Stimulated activated CD4-positive, alpha-beta T cell treated with anti-CD3 and anti-CD28 coated beads, Interleukin-15, amount 100 ng/mL, for 1 hour (primary cell): ENCODE measurements at places on chromosomes 1 and 21.

GRCh38 chr1:174296309-174296708 lies 137.0 kb downstream of the RABGAP1L start:
- no peak for DNase-seq

GRCh38 chr1:180901076-180901990 lies 11.4 kb upstream of the KIAA1614 start:
- no peak for DNase-seq

- no peak for DNase-seq
Observed at GRCh38 chr1:201538612-201539551, at the start of gene NAV1. TSS of gene NAV1 (plus strand) at chr1:201539127. CDS start at chr1:201622885, 83,758 bp downstream.

DNA sequence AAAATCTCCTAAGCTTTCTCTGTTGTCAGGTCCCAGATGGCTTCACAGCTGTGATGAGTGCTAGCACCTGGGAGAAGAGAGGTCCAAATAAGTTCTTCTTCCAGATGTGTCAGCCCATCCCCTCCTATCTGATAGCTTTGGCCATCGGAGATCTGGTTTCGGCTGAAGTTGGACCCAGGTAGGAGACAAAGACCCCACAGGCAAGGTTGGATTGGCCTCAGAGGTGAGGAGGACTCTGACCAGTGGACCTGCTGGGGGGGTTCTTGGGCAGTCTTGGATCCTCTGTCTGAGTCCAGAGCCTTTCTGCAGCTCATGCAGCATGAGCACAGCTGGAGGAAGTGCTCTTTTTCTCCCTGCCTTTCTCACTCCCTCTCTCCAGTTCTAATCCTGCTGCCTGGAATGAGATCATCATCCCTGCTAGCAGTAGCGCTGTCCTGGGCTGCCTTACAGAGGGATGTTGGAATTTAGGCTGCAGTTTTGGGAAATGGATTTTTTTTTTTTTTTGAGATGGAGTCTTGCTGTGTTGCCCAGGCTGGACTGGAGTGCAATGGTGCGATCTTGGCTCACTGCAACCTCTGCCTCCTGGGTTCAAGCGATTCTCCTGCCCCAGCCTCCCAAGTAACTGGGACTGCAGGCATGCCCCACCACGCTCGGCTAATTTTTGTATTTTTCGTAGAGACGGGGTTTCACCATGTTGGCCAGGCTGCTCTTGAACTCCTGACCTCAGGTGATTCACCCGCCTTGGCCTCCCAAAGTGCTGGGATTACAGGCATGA lies 7.1 kb downstream of the RNPEP start:
- DNase-seq: no peak

GRCh38 chr1:53526451-53527101 lies 67.4 kb downstream of the DMRTB1 start:
- no peak for DNase-seq

- no peak for DNase-seq
Observed at GRCh38 chr1:102593276-102593675, 515.0 kb downstream of the COL11A1 start.

- DNase-seq: no peak
Observed at GRCh38 chr21:14762327-14762726, 216.2 kb upstream of the SAMSN1 start.

DNA sequence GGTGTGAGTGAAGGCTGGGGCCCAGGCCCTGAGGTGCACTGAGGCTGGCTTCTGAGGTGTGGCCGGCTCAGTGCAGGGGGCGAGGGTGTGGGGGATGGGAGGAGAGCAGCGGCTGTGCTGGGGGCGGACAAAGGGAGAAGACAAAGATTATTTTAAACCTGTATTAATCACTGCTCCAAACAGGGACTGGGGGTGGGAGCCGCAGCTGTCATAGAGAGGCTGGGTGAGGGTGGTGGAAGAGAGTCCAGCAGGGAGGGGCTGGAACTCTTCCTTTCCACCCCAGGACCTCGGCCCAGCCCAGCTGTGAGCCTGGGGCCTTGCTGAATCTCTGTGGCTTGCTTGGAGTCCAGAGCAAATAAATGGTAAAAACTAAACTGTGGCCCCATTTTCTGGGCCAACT lies 106.9 kb downstream of the KCND3 start:
- DNase-seq: no peak

GRCh38 chr1:168686666-168687065 lies 42.3 kb downstream of the DPT start:
- DNase-seq: no peak

- DNase-seq: no peak
Observed at GRCh38 chr1:205257735-205258134, 30.0 kb downstream of the TMCC2 start.

DNA sequence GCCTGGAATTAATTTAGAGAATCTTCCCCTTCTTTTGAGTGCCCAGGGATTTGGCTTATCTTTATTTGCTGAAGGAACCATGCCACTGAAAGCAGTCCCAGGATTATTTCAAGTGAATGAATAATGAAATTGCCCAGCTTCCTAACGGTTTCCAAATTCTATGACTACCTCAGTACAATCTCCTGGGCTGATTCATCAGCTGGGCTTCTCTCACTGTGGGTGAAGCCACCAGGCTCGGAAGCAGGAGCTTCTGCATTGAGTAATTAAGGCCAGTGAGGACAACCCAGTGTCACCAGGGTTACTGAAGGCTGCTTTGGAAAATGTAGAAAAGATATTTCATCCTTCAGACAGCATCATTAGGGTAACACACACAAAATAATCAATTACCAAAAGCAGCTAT lies 169.8 kb downstream of the DAB1 start:
- DNase-seq: no peak

- no peak for DNase-seq
Observed at GRCh38 chr1:160260406-160261382, 1.7 kb downstream of the DCAF8 start.

DNA sequence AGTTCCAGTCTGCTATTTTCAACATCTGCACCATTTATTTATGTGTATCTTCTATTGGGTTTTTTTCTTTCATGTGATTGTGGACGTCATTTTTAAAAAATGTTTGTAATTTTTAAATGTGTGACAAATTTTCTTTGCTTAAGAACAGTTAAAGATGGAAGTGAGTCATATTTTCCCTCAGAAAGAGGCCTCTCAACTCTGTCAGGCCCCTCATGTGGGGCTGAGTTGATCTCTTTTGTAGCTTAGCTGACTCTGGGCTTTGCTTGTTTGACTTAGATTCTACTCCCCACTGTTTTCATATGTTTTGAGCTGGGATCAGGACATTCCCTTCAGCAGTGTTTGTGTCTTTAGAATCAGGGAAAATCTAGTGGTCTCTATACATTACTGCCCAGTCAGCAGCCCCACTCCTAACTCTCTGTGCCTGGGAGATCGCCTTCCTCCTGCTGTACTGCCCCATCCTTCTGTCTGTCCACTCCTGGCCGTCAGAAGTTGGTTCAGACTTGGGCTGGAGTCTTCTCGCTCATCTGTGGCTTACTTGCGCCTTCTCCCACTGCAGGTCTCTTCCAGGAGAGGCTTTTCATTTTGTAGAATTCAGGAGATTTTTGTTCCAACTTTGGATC lies 137.4 kb downstream of the DYRK1A start:
- no peak for DNase-seq

GRCh38 chr21:32844076-32844475 lies 72.5 kb upstream of the PAXBP1 start:
- DNase-seq: no peak

- DNase-seq: no peak
Observed at GRCh38 chr21:33075128-33075527, 5.2 kb downstream of the OLIG1 start.

DNA sequence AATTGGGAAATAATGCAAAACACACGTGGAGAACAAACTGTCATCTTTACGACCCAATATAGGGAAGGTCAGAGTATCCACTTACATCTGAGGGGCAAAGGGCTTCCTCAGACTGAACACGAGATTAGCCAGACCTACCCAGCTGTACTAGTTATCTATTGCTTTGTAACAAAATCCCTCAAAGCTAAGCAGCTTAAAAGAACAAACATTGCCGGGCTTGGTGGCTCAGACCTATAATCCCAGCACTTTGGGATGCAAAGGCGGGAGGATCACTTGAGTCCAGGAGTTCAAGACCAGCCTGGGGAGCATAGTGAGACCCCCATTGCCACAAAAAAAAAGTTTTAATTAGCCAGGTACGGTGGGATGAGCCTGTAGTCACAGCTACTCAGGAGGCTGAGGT lies 262.8 kb downstream of the LTN1 start:
- DNase-seq: no peak

DNA sequence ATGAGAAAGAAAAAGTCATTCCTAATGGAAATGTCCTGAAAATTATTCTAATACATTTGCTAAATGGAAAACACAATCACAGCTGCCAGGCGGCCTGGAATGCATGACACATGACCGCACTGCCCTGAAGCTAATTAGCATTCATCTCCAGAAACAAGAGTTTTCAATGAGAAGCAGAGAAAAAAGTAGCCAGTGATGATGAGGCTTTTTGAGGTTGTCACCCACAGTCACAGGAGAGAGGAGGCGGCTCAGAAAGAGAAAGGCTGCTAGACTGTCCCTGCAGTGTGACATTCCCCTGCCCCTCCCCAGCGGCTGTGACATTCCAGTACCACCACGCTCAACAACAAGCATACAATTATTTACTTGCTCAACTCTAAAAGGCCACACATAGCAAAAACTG lies 122.9 kb upstream of the KRTAP19-8 start:
- no peak for DNase-seq

DNA sequence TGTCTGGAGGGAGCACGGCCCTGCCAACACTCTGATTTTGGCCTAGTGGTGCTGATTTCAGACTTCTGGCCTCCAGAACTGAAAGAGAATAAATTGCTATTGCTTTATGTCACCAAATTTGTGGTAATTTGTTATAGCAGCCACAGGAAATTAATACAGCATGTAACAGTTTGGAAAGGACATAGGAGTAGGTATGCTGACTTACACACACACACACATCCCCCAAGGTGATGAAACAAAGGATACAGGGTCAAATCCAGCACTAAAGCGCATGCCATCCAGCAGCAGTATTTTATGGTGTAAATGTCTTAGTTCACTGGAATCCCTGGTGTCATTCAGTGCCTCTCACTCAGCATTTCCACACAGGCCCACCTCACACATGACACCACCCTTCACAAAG lies 72.2 kb upstream of the MAN1A2 start:
- no peak for DNase-seq

GRCh38 chr1:159408862-159409400 lies 23.1 kb upstream of the OR10J4 start:
- DNase-seq: no peak

DNA sequence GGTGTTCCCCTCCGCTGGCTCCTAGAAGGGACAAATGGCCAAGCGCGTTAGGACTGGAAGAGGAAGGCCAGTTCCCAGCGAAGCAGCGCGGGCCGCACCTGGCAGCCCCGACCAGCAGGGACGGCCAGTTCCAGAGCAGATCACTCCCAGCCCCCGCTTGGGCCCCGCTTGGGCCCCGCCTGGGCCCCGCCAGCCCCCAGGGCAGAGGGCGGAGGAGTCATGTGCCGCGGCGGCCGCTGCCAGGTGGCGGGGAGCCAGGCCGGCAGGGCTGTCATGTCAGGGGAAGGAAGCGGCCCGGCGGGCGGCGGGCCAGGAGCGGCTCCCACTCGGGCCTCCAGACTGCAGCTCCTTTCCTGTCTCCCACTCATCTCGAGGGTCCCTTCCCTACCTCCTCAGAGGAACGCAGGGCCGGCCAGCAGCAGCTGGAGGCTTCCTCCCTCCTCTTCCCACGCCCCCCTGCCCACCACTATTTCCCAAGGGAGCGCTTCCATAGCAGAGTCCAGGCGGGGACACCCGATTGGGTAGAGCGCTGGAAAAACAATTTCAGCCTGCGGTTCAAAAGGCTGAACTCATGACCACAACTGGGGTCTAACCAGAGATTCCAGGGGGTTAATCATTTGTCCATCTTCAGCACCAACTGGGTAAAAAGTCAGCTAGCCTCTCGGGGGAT lies 16.5 kb downstream of the ZNF697 start:
- DNase-seq: no peak

DNA sequence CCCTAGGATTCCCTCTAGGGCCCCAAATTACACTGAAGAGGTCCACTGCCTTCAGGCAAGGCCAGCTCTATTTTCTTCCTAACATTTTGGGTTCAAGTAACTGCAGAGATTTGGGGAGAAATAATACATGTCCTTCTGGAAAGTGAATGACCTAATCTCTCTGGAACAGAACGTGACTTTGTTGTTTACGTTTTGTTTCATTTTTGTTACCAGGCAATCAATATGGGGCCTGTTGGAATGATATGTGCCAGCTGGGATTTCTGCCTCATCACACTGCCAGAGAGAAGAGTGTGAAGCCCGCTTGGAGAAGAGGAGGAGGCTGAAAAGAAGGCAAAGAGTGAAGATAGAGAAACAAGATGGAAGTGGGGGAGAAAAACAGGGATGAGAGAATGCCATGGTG lies 116.7 kb downstream of the FASLG start:
- DNase-seq: no peak

- DNase-seq: no peak
Observed at GRCh38 chr1:90291431-90292216, 296.7 kb downstream of the ZNF326 start.

DNA sequence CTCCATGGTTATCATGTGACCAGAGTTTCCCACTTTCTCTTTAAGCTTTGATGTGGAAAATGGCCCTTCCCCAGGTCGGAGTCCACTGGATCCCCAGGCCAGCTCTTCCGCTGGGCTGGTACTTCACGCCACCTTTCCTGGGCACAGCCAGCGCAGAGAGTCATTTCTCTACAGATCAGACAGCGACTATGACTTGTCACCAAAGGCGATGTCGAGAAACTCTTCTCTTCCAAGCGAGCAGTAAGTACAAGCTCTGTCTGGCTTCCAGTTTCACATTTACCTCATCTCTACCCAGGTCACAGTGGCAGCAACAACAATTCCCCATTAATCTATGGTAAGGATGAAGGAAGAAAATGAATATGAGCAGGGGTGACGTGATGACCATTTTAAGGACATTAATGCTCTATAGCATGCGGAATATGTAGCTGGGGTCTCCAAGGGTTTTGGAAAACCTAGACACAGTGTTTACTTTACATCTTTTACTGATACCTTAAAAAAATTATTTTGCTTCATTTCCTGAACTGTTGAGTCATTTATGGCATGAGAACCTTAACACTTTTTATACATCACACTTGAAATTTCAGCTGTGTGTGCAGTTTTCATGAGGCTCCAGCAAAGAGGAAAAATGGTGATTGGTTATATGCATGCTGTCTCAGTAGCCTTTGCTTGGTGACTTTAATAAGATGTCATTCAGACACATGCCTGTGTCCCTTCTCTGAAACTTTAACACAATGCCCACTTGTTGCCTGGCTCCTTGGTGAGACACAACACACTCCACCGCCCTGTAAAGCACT lies 286.3 kb upstream of the SGIP1 start:
- no peak for DNase-seq

DNA sequence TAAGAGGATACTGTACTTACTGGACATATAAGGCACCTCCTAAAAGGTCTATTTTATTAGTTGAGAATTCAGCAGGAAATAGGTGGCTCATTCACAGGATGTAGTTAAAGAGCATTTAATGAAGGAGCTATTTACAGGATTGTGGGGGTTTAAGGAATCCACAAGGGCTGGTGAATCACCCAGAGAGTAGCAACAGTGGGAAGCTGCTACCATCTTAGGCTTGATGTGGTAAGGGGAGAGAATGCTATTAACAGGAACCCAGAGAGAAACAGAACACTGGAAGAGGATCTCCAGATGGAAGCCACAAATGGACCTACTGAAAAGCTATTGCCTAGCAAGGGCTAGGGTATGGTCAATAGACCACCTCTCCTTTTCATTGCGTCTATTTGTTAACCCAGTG lies 52.0 kb upstream of the COL11A1 start:
- DNase-seq: no peak

GRCh38 chr1:205589046-205589445 lies 42.8 kb downstream of the ELK4 start:
- DNase-seq: no peak

- no peak for DNase-seq
Observed at GRCh38 chr1:55578646-55579045, 363.5 kb upstream of the USP24 start.
